HuH-7 (cell line): ENCODE measurements at places on chromosomes 7 and 10.

GRCh38 chr10:2920168-2920567, 147.2 kb upstream of the PFKP start:
- DNase-seq, result no peak

- DNase-seq, result no peak
Measured at GRCh38 chr7:3455806-3456595, 154.9 kb downstream of the SDK1 start.

GRCh38 chr7:105185290-105186010, 171.4 kb downstream of the KMT2E start:
- DNase-seq, result no peak

GRCh38 chr7:102466097-102466496, 1.3 kb downstream of the LRWD1 start:
- no peak for DNase-seq

- no peak for DNase-seq
Measured at GRCh38 chr10:66572700-66573099, 353.1 kb upstream of the LRRTM3 start.

- DNase-seq, result no peak
Measured at GRCh38 chr7:146781352-146782116, 664.9 kb downstream of the CNTNAP2 start.

GRCh38 chr7:12557282-12557681, 13.2 kb upstream of the SCIN start:
- DNase-seq, result no peak

DNA sequence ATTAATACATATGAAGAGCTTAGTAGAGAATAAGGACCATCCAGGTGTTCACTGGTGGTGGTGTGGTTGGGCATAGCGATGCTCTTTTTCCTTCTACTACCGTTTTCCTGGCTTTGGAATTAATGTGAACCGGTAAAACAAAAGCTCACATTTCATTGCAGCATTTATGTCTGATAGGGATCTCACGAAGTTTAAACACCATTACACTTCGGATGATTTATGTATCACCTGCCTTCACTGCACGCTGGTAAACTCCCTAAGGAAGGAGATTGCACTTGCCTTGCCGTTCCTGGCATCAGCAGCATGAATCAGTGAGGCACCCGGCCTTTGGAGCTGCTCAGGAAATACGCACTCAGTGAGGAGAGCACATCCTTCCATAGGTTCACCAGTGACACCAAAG, 47.5 kb downstream of the WIPF3 start:
- no peak for DNase-seq

DNA sequence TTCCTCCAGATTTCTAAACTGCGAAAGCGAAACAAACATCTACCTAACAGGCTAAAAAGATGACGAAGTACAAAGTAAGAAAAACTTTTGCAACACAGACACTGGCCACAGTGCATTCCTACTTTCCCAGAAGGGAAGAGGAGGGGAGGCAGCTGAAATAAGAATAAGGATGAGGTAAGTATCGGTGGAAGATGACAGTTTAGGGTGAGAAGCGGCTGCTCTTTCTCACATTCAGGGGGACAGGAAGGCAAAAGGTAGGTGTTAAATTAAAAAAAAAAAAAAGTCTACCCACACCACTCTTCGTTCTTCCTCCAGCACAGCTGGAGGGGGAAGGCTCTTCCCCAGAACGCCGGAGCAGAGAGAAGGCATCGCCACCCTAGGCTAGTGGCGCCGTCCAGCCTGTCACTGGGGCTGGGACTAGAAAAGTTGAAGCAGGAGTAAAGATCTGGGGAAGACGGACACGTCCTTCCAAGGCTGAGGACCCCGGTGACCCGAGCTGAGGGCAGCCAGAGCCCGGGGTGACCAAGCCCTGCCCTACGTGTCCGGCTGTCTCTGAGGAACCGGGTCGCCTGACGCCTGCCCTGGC, 846 bp downstream of the DNAJC1 start:
- DNase-seq, result no peak

- no peak for DNase-seq
Measured at GRCh38 chr7:133165529-133165928, 83.6 kb upstream of the CHCHD3 start.

GRCh38 chr10:122078965-122079795, 90.2 kb downstream of the TACC2 start:
- no peak for DNase-seq

GRCh38 chr10:103653581-103654037, 160.1 kb downstream of the NEURL1 start:
- DNase-seq, result no peak

DNA sequence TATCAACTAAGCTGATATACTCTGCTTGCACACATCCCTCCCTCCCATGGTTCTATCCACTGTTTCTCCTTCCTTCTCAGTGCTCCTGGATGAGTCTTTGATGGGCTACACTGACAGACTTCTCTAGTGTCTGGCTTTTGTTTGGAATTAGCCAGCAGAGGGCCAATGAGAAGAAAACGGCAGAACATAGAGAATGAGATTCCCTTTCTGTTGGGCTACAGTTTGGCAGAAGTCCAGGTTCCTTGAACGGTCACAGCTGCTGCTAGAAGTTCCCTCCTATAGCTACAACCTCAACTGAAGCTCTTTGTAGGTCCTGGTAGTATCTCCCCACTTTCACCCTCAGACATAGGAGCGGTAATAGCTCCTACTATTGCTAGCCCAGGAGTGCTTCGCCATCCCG, 251.1 kb upstream of the LRRN3 start:
- no peak for DNase-seq

- DNase-seq, result peak; percentile 37
Measured at GRCh38 chr10:103888113-103888841, 29.7 kb downstream of the STN1 start.

DNA sequence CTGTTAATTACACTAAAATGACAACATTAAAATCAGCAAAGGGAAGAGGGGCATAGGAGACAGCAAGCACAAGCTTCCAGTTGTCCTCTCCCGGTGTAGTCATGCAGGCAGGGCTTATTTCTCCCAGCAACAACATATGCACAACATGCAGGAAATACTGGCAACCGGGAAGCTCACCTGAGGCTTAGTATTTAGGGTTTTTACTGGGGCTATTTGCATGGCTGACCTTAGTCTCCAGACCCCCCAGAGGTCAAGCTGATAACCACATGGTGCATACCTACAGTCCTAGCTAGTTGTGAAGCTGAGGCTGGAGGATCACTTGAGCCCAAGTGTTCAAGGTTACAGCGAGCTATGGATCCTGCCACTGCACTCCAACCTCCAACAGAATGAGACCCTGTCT, 12.8 kb upstream of the JMJD1C start:
- DNase-seq, result no peak

GRCh38 chr10:119872610-119872859, at the start of gene MCMBP:
Gene MCMBP, minus strand, starts transcription at chr10:119872843. Its CDS starts 259 bp downstream, at chr10:119872584.
- no peak for DNase-seq

DNA sequence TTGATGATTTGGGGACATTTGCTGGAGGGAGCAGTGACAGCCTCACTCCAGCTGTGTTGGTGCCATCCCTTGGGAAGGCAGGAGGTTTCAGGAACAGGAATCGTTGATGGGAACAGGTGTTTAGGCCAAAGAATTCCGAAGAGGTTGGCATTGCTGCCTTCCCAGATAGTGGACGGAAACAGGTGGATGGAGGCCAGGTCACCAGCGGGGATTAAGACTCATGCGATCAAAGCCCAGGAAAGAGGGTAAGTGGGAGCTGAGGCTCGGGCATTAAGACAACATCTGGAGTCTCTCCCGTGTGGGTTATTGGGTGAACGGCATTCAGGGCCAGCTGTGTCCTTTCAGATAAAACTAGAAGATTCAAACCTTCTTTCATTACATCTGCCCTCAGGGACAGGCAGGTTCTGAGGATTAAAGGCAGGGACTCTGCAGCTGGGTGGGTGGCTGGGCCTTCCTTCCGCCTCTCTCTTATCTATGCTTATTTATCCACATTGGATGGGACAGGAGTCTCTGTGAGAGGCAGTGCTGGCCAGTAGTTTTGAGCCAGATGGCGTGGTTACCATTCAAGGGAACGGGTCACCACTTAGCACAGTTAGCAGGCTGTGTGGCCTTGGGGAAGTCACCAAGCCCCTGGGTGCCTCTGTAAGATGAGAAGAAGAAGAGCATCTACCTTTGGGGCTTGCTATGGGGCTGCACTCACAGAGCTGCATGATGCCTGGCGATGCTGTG, 67.6 kb downstream of the INSIG1 start:
- no peak for DNase-seq

- no peak for DNase-seq
Measured at GRCh38 chr7:44264221-44264931, 61.0 kb downstream of the CAMK2B start.

GRCh38 chr7:102270178-102270887, 16.3 kb upstream of the SH2B2 start:
- no peak for DNase-seq
